NCI-H2081 treated with DMSO at 0.1 percent for 48 hours (cell line): ENCODE measurements at places on chromosomes 2 and 18.

DNA sequence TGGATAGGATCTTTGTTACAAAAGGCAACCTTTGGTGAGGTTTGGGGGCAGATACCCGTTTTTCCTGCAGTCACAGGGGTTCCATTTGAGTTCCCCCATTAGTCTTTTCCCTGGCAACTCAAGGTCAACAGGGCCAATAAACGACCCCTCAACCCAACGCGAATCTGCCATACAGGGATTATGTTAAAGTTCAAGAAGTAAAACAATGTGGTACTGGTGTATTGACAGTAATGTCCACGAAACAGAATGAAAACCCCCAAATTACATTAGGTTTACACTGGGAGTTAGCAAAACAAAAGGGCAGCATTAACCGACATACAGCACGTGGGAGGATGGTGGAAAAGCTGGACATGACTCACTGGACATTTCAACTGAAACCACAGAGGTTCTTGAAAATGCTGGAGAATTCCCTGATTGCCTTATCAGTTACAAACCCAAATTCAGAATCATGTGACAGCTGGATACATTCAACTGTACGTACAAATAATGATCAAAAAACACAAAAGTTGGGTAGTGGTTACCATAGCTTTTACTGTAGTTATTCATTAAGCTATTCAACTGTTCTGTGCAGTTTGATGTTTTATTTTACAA is 4.9 kb upstream of the IMP4 start:
- no peak for DNase-seq

DNA sequence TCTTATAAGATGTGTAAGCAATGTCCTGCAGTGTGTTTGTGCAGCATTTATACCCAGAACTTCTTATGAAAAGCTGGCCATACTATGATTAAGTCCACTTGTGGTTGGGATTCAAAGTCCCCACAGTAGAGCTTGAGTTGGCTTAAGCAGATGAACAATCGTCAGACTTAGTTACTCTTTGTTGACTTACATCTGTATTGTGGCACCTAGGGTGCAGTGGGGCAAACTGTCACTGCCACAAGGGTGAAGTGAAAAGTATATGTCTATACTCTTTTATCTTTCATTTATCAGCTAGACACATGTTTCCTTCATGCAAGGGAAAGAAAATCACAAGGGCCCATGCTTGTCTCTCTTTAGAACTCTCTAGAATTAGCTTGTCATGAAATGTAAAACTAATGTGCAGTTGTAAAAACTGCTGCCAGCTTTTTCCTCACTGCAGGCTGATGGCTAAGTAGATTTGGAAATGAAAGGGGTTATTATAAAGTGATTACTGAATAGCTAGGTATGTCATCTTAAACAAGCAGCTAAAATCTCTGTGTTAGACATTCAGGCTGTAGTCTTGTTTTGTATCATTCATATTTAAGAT is 474.5 kb downstream of the PTPRM start:
- DNase-seq: no peak

DNA sequence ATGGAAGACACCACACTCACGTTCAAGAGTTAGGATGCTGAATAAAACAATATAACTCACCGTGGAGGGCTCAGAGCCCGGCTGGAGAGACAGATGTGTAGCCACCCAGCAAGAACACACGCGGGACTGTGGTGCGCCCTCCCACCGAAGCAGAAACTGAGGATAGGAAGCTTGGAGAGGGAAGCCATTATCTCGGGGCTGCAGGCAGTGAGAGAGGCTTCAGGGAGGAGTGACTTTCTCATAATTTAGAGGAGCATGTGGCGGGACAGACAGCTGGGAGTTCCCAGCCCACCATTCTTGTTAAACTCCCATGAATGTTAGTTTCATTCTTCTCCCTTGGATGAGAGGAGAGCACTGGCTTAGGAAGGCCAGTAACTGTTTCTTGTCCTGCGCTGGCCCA is 96.4 kb downstream of the MAPRE2 start:
- DNase-seq: no peak

- no peak for DNase-seq
Measured at GRCh38 chr18:50969448-50969847, 1.6 kb downstream of the ELAC1 start.

DNA sequence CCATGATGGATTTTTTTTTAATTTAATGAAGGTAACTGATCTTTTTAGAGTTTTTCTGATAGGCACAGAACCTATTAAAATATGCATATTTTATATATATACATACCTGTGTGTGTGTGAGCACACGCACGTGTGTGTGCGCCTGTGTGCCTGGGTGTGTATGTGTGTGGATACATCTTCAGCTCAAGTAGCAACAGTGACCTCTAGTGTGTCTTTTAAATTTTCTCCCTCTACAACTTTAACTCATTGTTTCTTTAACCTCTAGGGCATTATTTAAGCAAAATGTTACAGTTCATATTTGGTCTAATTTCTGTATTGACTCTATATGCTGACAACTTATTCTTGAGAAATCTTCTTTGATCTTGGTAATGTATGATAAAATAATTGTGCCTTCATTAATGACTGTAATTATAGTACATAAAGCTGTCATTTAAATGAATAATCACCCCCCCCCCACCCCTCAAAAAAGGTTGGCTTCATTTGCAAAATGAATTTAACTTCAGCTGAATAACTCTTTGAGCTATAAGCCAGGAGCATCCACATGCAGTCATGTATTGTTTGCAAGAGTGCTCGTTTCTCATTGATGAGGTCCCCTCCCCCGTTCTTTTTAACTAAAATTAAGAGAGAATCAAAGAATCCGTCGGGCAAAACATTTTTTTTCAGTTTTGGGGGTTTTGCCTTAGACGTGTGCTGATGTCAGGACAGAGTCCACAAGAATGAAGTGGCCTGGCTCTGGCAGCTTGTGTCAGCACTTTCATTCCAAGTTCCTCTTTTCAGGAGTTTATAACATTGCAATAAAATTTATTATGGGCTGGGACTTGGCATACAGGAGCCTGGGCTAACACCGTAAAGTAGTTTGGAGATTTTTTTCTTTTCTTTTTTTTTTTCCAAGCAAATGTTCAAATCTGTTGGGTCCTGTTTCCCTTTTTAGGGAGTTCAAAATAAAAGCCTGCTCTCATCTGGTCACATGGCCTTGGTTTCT is 80.0 kb downstream of the ETAA1 start:
- DNase-seq: no peak

- no peak for DNase-seq
Measured at GRCh38 chr2:184367211-184367610, 231.1 kb upstream of the ZNF804A start.

DNA sequence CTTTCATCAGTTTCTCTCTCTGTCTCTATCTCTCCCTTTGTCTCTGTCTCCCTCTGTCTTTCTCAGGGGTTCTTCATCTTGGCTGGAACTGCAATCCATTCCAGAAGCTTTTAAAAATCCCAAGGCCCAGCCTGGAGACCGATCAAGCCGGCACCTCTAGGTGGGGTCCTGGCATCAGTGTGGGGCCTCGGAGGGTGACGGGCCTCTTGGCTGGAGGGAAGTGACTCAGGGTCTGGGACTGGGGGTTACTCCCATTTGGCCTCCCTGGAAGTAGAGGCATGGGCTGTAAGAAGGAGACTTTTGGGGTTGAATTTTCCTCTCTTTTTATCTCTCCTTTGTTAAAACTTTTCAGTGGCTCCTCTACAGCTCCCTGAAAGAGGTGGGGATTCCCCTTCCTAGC is 52.8 kb upstream of the OTOF start:
- no peak for DNase-seq

DNA sequence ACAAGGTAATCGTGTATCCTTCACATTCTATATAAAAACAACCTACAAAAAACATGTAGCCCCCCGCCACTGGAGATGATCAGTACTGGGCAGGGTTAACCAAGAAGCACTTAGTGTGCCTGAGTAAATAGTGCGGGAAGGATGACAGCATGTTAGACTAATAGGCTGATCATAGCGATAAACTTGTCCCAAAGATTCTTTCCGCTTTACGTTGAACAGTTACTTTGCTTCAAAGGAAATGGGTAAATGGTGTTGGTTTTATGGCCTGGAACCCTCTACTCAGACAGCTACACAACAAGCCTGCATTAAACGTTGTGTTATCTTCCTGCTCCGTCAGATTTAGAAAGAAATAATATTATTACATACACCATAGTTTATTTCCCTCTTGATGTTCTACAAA is 67.7 kb downstream of the CTAGE1 start:
- no peak for DNase-seq

DNA sequence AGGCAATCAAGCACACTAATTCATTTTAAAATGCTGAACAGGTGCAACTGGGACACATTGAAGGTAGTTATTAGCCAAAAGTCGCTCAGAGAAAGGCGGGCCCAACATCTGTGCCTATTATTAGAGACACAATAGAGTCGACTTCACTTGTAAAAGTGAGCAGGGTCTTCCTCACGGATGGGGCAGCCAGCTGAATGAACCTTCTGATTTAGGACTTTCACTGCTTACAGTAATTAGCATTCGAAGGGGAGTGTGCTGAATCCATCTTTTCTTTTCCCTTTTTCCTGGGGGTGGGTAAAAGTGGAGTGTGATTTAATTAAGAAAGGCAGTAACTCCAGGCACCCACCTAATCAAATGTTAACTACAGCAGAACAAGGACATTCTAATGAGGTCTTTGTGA is 677.7 kb downstream of the DCDC2C start:
- peak; percentile 93 for DNase-seq

DNA sequence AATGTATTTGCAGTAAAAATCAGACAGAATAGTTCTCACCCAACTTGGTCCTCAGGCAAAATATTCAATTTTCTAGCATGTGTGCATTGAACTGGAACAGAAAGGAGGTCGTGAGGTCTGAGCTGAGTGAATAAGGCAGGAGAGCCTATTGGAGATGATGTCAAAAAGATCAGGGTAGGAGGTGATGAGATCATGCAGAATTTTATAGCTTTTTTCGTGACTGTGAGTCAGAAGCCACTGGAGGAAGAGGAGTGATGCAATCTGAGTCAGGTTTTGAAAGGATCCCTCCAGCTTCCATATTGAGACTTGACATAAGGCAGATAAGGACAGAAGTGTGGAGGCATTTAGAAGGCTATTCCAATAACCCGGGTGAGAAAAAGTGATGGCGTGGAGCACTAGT is 299.5 kb upstream of the SOX11 start:
- no peak for DNase-seq

DNA sequence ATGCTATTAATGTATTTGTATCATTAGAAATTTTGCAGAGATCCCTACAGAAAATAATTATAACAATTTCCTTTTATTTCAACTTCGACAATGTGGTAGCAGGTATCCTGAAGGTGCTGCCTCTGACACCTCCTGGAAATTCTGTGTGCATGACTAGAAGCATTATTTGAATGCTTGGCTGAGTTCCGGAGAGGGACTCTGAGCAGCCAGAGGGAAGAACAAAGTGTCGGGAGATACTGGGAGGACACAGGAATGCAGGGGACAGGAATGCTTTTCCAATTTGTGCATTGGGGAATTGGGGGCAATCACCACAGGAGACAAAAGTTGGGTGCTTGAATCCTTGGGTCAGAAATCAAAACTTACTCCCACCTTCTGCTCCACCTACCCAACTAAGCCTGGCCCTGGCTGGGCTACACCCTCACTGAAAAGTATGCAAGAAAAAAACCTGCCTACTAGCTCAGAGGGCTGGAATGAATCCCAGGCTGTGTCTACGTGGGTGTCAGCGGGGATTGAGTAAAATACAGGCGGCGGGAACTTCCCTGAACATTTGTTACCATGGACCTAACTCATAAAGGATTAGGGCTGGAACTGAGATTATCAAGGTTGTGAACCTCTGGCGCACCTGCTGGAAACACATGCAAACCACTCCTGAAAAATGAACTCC is 299.3 kb downstream of the SOX11 start:
- no peak for DNase-seq

DNA sequence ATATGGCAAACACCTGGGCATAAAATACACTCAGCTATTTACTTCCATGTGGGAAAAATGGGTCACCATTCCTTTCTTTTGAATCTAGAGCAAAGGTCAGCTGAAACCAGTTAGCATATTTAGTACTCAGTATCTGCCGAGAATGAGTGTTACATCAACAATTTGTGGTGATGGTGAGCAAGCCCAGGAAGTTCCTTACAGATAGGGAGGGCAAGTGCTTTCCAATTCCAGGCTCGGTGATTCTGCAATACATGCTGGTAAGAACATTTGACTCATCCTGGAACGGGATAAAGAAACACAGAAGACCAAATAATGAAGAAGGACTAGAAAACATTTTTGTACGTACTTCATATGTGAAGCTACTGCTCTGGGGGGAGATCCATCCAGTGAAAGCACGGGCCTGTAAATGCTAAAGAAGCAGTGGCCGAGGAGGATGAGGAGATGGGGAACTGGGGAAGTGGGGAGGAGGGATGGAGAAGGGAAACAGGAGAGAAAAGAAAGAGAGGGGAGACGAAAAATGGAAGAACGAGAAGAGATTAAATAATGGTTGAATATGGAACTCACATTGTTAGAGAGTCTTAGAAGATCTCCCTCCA is 251.9 kb downstream of the TTC32 start:
- DNase-seq: no peak

DNA sequence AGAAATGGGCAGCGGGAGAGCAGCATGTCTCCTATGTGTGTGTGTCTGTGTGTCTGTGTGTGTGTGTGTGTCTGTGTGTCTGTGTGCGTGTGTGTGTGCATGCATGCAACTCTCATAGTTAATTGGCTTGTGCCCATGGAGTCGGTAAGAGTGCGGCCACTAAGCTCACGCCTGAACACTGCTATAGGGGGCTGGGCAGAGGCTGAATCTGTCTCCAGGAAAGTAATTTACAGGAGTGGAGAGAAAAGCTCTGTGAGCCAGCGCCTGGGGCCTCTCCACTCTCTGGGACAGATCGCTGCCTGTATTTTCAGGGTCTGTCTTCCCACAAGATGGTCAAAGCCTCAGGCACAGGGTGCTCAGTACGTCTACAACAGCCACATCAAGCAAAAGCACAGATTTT is 553.4 kb downstream of the TNS1 start:
- DNase-seq: no peak

- DNase-seq: no peak
Measured at GRCh38 chr2:173884025-173884802, 81.0 kb downstream of the SP3 start.

DNA sequence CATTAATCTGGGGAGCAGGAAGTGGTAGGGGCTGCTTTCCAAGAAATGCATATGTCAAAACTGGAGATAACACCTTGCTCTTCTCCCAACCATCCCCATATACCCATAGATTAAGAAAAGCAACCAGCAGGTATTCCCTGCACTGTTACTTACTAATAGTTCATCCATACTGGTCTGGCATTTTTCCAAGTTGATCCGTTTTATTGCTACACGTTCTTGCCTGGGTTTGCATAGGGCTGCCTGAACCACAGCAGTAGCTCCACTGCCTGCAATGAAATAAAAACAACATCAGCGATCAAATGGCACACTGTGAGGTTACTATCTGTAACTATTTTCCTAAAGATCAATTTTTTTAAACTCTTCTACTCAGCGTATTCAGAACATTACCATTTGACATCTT is 65.6 kb downstream of the STK39 start:
- no peak for DNase-seq

GRCh38 chr2:72000110-72000509 is 147.6 kb downstream of the CYP26B1 start:
- no peak for DNase-seq

- DNase-seq: no peak
Measured at GRCh38 chr2:240460253-240460711, 24.8 kb downstream of the GPC1 start.

GRCh38 chr2:60100034-60100433 is 453.4 kb downstream of the BCL11A start:
- no peak for DNase-seq
